ENCODE measurements at places on chromosomes 11 and 22.
A peak's percentile ranks its signal among the peaks of the same experiment; 100 is the strongest.

- peak; percentile 67 for DNase-seq
These were observed 6.0 kb upstream of the SUSD2 start for GRCh38 chr22:24175160-24175808.

DNA sequence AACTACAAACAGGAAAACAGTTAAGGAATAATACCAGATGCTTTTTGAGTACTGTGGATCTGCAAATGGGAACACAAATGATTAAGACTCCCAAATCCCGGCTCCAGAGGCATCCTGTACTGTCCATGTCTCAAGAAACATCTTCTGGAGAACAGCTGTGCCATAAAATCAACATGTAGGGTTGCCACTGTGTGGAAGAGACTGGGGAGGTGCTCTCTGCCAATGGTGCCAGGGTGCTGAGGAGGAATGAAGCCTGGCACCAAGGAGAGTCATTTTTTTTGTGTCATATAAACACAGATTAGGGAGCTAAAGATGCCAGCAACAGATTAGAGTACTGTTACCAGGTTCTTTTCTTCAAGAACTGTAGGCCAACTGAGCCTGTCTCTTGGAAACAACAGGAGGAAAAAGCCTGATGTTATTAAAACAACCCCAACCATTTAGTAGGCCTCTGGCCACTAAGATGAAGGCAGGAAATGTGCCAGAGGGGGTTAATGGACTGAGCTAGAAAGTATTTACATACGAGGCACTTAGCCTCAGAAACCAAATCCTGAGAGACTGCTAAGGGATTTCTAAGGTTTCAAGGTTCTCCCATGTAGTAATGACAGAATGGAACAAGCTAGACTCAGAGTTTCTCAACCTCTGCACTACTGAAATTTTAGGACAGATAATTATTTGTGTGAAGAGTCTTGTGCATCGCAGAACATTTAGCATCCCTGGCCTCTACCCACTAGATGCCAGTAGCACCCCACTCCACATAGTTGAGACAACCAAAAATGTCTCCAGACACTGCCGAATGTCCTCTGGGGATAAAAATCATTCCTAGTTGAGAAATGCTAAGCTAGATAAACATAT, 54.6 kb upstream of the CHRM4 start:
- peak; percentile 19 for DNase-seq

GRCh38 chr22:26673486-26673885, 16.1 kb downstream of the MIAT start:
- peak; percentile 44 for DNase-seq

DNA sequence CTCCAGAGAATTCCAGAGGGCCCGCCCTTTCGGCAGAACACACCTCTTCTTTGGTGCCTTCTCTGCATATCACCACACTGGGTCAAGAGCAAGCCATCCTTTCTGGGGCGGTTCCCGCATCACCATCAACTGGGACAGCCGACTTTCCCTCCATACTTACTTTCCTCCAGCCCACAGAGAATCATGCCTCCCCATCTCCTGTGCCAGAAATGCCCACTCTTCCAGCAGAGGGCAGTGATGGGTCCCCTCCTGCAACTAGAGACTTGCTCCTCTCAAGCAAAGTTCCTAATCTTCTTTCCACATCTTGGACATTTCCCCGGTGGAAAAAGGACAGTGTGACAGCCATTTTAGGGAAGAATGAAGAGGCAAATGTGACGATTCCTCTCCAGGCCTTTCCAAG, 157.7 kb downstream of the C11orf91 start:
- peak; percentile 49 for DNase-seq

GRCh38 chr11:41334007-41334933, 125.2 kb downstream of the LRRC4C start:
- no peak for DNase-seq

DNA sequence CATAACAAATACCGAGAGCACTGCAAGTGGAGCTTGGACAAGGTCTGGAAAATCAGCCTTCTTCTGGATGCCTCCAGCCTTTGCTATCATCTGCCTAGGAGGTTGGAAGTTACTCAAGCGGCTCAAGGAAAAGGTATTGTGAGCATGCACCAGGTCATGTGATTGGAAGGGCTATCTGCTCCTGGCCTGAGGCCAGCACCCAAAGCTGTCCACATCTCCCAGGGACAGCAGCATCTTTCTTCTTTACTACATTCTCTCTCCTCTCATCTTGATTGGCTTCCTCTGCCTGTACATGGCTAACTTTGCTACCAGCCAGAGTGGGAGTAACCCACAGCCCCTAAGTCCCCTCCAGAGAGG, 44.2 kb upstream of the AMPD3 start:
- no peak for DNase-seq

DNA sequence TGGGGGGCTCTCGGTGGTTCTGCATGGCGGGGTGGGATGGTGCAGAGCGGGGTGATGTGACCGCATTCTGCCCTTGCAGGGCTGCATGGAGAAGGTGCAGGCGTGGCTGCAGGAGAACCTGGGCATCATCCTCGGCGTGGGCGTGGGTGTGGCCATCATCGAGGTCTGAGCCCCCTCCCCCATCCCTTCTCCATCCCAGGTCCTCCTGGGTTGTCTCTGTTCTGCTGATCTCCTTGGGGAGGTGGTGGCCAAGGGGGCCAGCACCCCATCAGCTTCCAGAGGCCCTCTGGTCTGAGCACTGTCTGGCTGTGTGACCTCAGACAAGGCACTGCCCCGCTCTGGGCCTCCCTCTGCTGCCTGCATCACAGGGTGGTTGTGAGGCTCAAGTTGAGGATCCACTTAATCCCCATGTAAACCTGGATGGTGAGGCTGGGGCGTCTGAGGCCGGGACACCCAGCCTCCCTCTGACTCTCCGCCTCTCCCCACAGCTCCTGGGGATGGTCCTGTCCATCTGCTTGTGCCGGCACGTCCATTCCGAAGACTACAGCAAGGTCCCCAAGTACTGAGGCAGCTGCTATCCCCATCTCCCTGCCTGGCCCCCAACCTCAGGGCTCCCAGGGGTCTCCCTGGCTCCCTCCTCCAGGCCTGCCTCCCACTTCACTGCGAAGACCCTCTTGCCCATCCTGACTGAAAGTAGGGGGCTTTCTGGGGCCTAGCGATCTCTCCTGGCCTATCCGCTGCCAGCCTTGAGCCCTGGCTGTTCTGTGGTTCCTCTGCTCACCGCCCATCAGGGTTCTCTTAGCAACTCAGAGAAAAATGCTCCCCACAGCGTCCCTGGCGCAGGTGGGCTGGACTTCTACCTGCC, 53.3 kb downstream of the CD82 start:
- no peak for DNase-seq

GRCh38 chr22:34878171-34878570, 187.8 kb upstream of the ISX start:
- no peak for DNase-seq

- DNase-seq: no peak
These were observed 140.6 kb downstream of the AASDHPPT start for GRCh38 chr11:106218106-106218505.
